Mesothelial cell of epicardium (in vitro differentiated cells): ENCODE measurements at places on chromosomes 3 and 15. TPM values are rescaled to one million over a fixed set of nuclear protein-coding genes. Genes with fewer than 3 reads are reported as not detected.

- no peak for DNase-seq
These were observed 162.9 kb upstream of the PDZRN3 start for GRCh38 chr3:73787620-73788019.

DNA sequence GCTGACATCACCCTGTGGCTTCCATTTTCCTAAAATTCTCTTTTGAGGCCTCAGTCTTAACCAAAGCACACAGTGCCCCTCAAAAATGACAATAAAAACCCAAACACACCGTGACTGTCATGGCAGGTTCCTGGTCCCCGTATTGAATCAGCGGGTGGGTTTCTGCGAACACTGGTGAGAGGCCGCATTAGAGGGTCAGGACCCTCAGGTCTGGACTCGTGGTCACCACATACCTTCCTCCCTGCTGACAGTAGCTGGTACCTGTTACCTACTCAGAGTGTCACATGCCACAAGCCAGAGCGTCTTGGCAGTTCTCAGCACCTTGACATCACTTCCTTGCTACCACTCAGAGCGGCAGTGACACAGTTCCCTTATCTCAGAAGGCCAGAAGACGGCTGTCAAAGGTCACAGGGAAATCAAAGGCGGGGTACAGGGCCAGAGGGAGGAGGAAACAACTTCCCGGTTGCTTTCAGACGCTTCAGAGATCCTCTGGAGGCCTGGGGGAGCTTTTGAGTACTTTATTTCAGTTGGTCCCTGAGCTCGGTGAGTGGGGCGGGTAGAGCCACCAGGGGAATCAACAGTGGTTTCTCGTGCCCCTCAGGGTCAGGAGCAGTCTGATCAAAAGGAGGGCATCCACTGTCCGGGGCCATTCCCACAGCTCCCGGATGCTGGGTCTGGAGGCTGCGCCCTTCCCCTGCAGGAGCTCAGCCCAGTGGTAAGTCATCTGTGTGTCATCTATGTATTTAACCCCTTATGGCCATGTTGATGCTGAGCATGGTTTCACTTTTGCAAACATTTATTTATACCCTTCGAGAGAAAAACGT is at the start of the genes CCR5AS and CCRL2:
Gene CCR5AS, minus strand, starts transcription at position 279 of the 824 bp plus-strand sequence.
Gene CCRL2, plus strand, starts transcription at position 472 of the 824 bp plus-strand sequence. CDS start 821 bp downstream, outside the sequence.
- DNase-seq, result no peak

- DNase-seq, result no peak
These were observed 2.8 kb upstream of the CPNE4 start for GRCh38 chr3:132037581-132037980.

- DNase-seq, result no peak
These were observed 116.3 kb downstream of the TMCO5A start for GRCh38 chr15:38050529-38051448.

DNA sequence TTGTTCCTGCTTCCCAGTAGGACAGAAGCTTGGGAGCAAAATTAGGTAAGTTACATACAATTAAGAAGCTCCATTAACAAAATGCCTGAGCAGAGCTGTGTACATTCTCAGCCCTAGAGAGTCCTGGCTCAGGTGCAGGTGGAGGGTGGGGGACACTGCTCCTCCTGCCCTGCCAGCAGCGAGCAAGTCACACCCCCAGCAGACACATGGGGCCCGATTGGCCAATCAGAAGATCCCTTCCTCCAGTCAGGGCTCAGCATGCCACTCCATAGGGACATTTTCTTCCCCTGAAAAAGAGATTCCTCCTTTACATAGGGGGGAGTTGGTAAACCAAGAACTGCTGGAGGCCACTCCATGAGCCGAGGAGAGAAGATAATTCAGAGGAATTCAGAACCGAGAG is 62.1 kb downstream of the PLXNA1 start:
- DNase-seq, result no peak

DNA sequence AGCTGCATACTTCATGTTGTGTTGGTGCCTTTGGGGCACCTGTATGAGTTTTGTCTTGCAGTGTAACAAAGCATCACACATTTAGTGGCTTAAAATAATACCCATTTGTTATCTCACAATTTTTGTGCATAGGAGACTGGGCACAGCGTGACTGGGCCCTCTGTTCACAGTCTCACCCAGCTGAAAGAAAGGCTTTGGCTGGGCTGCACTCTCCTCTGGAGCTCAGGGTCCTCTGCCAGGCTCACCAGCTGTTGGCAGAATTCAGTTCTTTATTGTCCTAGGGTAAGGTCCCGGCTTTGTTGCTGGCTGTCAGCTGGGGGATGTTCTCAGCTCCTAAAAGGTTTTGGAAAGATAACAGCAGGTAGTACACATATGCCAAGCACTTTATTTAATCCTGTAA is 263.3 kb downstream of the CLSTN2 start:
- no peak for DNase-seq

The MB21D2 gene
- total RNA-seq, result 8.5 to 9.4 TPM (median 9.1 TPM) in 3 replicates

DNA sequence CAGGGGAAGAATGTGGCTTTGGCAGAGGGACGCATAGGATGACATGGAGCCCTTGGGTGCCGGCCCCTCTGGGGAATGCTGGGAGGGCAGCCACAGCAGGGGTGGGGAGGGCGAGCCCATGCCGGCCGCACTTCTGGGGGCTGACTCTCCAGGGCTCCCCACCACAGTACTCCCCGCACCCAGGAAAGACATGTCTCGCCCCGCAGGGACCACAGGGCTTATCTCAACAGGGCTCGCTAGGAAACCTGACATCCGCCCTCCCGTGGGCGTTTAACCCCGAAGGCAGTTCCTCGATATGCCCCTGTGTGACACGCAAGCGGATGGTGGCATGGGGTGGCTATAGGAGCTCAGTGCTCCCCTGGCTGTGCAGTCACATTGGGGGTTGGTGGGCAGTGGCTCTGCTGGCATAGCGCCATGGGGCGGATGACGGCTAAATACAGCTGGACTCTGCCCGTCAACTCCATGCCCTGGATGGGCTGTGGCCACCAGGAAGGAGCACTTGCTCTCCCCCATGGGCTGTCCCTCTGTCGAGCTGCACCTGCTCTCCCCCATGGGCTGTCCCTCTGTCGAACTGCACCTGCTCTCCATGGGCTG is 141.4 kb downstream of the ADAMTS17 start:
- no peak for DNase-seq

- DNase-seq, result no peak
These were observed 5.2 kb upstream of the ATP13A3 start for GRCh38 chr3:194492001-194492400.

DNA sequence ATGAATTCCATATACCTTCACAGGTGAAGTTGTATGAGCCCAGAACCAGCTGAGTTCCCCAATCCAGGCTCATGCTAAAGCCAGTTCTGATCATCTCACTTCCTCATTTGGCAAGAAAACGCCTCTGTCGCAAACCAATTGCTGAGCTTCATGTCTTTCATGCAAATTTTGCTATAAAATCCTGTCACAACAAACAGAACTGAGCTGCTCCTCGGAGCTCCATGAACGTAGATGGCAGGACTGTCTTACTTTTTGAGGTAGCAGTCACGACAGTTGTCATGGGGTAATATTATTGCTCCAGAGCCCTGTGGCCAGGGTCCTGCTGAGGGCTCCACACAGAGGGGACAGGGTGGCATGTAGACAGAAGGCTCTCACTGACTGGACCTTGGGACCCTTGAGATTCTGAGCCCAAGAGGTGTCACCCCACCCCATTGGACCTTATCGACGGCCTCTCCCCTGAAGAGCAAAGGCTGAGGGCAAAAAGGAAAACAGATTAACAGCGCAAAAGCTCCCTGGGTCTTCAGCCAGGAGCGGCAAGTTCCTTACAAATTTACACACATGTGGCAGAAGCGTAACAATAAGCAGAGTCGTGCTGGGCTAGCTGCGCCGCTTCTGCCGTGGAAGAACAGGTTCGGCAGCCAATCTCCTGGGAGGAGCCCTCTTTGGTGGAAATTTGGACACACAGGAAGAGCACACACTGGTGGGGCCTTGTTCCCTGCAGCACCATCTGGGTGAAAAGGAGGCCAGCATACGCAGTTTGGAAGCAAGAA is 249.2 kb downstream of the OPA1 start:
- DNase-seq, result no peak

GRCh38 chr3:25944329-25944728 is 154.4 kb downstream of the OXSM start:
- DNase-seq, result no peak

GRCh38 chr3:70110066-70110465 is 110.5 kb downstream of the SAMMSON start:
- DNase-seq, result no peak

- DNase-seq, result no peak
These were observed 9.4 kb upstream of the SEC13 start for GRCh38 chr3:10330319-10330718.

- no peak for DNase-seq
These were observed 161.9 kb upstream of the ATP11B start for GRCh38 chr3:182631183-182632076.

GRCh38 chr3:172104471-172105072 is 65.2 kb downstream of the FNDC3B start:
- DNase-seq, result no peak

- no peak for DNase-seq
These were observed 110.3 kb downstream of the OXSM start for GRCh38 chr3:25900161-25900560.

DNA sequence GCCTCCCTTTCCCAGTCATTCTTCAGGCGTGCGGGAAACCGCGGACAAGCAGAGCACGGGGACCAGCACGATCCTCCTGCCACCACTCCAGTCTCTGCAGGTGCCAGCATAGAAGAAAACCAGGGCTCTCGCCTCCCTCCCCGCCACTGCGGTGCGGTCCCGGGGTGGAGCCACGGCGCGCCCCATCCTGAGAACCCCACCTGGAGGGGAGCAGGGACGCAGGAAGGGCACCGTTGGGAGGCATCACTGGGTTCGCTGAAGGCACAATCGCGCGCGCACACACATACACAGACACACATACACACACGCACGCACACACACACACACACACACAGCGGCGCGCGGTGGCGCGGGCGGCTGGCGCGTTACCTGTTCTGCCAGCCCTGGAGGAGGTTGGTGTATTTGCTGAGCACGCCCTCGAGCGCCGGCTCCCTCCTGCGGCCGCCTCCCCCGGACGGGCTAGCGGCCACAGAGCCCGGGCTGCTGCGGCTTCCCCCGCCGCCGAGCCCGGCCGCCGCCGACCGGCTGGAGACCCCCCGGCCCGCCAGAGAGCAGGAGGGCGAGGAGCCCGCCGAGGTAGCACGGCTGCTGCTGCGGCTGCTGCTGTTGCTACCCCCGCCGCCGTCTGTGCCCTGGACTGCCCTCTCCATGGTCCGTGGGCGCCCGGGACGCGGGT is 394 bp downstream of the OSBPL10 start:
- peak; percentile 74 for DNase-seq

- no peak for DNase-seq
These were observed 486 bp downstream of the LSG1 start for GRCh38 chr3:194671511-194671899.

The IQCF5 gene
- total RNA-seq, result not detected in 3 replicates

The INO80 gene
- total RNA-seq, result 22.4 to 24.6 TPM (median 23.7 TPM) in 3 replicates

The PLD1 gene
- total RNA-seq, result 28.2 to 29.1 TPM (median 28.5 TPM) in 3 replicates

DNA sequence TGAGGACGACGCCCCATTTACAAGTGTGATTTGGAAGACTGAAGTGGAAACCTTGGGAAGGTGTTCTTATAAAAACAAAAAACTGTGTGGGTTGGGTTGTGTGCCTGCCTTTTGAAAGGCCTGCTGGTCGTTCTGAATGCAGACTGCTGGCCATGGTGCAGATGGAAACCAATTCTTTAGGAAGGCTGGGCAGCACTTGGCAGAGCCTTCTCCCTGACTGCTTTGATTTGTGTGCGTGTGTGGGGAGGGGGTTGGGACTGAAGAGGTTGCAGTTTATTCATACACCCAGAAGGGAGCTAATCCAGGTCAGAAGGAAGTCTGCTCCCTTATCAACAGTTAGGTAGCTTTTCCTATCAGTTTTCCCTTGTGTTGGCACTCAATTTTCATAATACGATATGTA is 288.7 kb downstream of the SOX2 start:
- no peak for DNase-seq

GRCh38 chr3:108494906-108495531 is 15.4 kb downstream of the MYH15 start:
- no peak for DNase-seq

- peak; percentile 64 for DNase-seq
These were observed 19.0 kb downstream of the ACAA1 start for GRCh38 chr3:38117748-38118420.

The A4GNT gene
- not detected in 3 replicates for total RNA-seq

DNA sequence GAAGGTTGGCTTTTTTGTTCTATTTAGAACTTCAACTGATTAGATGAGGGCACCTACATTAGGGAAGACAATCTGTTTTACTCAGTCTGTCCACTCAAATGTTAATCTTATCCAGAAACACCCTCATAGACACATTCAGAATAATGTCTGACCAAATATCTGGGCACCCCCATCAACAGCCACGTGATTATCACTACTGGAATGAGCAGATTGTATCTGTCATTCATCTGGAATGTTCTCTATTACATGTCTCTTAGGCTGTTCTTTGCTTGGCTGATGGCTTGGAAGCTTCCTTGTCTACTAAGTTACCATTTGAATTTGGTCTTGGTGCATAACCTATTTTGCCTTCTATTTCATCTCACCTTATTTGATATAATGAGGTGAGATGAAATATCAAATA is 15.7 kb upstream of the LRRC58 start:
- DNase-seq, result no peak

DNA sequence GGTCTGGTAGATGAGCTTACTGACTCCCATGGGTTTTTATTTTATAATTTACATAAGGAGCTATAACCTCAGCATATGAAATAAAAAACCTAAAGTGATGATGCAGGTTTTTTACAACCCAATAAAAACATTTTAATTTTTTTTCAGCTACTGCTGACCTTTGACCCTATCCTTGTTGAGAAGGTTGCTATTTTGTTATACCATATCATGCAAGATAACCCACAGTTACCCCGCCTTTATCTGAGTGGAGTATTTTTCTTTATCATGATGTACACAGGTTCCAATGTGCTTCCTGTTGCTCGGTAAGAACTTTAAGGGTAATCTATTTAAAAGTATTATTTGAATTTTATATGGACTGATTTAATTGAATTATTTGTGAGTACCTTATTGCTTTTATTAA is 70.8 kb downstream of the DNAJC13 start:
- no peak for DNase-seq

The CX3CR1 gene
- 0.20 to 0.51 TPM (median 0.22 TPM) in 3 replicates for total RNA-seq

GRCh38 chr3:171649911-171650592 is 160.2 kb downstream of the PLD1 start:
- DNase-seq, result no peak

- DNase-seq, result no peak
These were observed 1.9 kb upstream of the ARL6IP5 start for GRCh38 chr3:69082805-69083204.

DNA sequence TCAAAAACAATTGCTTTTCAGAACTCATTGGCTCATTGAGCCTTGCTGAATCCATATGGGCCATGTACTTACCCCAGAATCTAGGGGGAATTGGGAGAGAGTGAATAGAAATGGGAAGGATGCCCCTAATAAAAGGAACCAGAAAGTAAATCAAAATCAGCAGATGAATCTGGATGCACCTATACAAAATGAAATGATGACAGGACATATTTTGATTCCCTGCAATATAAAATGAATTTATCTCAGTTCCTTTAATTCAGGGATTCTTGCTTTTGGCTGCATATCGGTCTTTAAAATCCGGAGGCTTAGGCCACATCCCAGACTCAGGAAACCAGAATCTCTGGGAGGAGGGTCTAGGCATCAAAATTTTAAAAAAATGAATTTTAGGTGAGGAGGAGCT is 107.7 kb upstream of the NEO1 start:
- no peak for DNase-seq
